ENCODE measurements at places on chromosomes 6 and 20. TPM values are rescaled to one million over a fixed set of nuclear protein-coding genes. Genes with fewer than 3 reads are reported as not detected.

The LY6G6C gene
- not detected for total RNA-seq

The CCM2L gene
- 7.0 TPM for total RNA-seq

The NKAIN4 gene
- total RNA-seq: not detected

The C20orf204 gene
- 0.86 TPM for total RNA-seq

The SNAP91 gene
- total RNA-seq: 1.4 TPM

The ZKSCAN3 gene
- 5.3 TPM for total RNA-seq

The UNC93A gene
- not detected for total RNA-seq

The IL17F gene
- not detected for total RNA-seq

The TRIM31 gene
- not detected for total RNA-seq

The C4B gene
- 92.4 TPM for total RNA-seq

The PRR18 gene
- total RNA-seq: 0.13 TPM

The ABCF1 gene
- 44.2 TPM for total RNA-seq

The OPRL1 gene
- 0.48 TPM for total RNA-seq

The PGC gene
- total RNA-seq: not detected

The TSHZ2 gene
- 7.5 TPM for total RNA-seq

The TP53TG5 gene
- 2.2 TPM for total RNA-seq

The ZC2HC1B gene
- not detected for total RNA-seq

The EYA4 gene
- 24.2 TPM for total RNA-seq

The KIAA1586 gene
- 9.2 TPM for total RNA-seq

The MAS1 gene
- 0.03 TPM for total RNA-seq

The TDP2 gene
- total RNA-seq: 24.1 TPM

The CST5 gene
- total RNA-seq: not detected

The APCDD1L gene
- 1.4 TPM for total RNA-seq

The PET117 gene
- 11.0 TPM for total RNA-seq

The PLA2G7 gene
- total RNA-seq: 0.46 TPM

The HLA-DRB1 gene
- total RNA-seq: 27.6 TPM

The NKX2-2 gene
- 0.11 TPM for total RNA-seq

The TXLNB gene
- total RNA-seq: 135 TPM

The TUBB2B gene
- total RNA-seq: 1.2 TPM

The FLRT3 gene
- 0.22 TPM for total RNA-seq

The GSTA3 gene
- total RNA-seq: not detected

The BPIFB2 gene
- total RNA-seq: not detected

The IRF4 gene
- total RNA-seq: 0.89 TPM

The MLN gene
- not detected for total RNA-seq

The SLC32A1 gene
- not detected for total RNA-seq

The NNAT gene
- total RNA-seq: not detected

The ADGRF1 gene
- total RNA-seq: not detected

The SYCP2L gene
- 1.00 TPM for total RNA-seq

The DDO gene
- 16.2 TPM for total RNA-seq

The PBOV1 gene
- not detected for total RNA-seq

The MYO6 gene
- 7.0 TPM for total RNA-seq

The TRDN gene
- total RNA-seq: 490 TPM

The RUNX2 gene
- total RNA-seq: 3.1 TPM

The RPS6KA2 gene
- 103 TPM for total RNA-seq

The ETV7 gene
- 0.13 TPM for total RNA-seq

The LRFN2 gene
- total RNA-seq: not detected

The GPSM3 gene
- total RNA-seq: 6.9 TPM

The OTOR gene
- not detected for total RNA-seq

The MAPK13 gene
- 1.6 TPM for total RNA-seq

The THBD gene
- 27.0 TPM for total RNA-seq

The ERVFRD-1 gene
- total RNA-seq: not detected

The MATN4 gene
- total RNA-seq: not detected

The ZNF391 gene
- 0.62 TPM for total RNA-seq

The FILIP1 gene
- total RNA-seq: 183 TPM

The TNFRSF21 gene
- 3.5 TPM for total RNA-seq

The POM121L2 gene
- not detected for total RNA-seq

The DLGAP4 gene
- total RNA-seq: 95.2 TPM

The MYL9 gene
- total RNA-seq: 2,307 TPM

All from cardiac septum (tissue), 1 donor.